ENCODE measurements at places on chromosomes 11 and 22.

- H3K27me3 ChIP-seq: no peaks in the 10 kb centered on the region
- H3K4me3 ChIP-seq: no peak overlapping the region
- no peaks in the 10 kb centered on the region for H3K4me1 ChIP-seq
- H3K27ac ChIP-seq: no peak overlapping the region
Measured at GRCh38 chr11:30392221-30392784, 69.4 kb downstream of the ARL14EP start.

DNA sequence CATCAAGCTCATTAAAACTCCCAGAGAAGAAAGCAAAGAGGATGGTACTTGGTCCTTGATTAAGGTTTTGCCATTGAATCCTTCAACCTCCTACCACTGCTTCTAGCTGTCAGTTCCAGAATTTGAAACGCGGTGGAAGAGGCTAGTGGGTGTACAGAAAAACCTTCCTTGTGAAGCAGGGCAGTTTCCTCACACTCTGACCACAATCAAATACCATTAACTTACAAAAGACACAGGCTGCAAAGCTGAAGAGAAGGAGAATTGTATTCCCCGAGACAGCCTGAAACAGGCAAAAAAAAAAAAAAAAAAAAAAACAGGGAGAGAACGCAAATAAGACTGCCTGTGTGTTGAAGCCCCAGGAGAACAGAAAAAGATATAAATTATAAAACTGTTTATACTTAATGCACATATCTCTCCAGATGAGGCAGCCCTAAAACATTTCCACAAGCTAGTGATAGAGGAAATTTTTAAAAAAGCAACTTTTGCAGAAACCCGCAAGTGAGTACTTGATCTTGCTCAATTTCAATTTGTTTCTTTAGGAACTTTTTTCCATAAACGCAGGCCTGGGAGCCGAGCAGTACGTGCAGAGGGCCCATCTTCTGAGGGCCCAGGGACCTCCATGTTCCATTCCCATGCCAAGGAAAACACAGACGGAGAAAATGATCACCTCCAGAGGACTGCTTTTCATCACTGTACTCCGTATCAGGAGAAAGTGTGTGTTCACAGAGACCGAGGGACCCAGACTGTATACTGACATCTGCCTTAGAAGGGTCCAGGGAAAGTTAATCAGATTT lies 218.7 kb upstream of the BLID start:
- H3K36me3 ChIP-seq: no peaks in the 10 kb centered on the region
- no peak for DNase-seq
- no peaks in the 10 kb centered on the region for H3K4me1 ChIP-seq
- H3K27ac ChIP-seq: no peak overlapping the region
- H3K4me3 ChIP-seq: no peak overlapping the region

DNA sequence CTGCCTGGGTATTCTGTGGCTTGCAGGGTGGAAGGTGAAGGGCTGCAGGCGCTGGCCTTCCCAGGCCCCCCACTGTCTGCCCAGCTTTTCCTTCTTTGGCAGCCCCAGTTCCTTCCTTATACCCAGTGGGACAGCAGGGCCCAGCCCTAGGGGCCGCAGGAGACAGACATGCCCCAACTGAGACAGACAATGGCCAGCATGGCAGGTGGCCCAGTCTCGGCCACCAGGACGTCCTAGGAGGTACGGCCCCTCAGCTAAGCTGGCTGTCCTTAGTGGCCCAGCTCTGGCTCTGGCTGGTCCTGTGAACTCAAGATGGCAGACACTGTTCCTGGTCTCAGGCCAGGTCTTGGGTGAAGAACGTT lies 35.9 kb downstream of the RTN4R start:
- no peaks in the 10 kb centered on the region for H3K27me3 ChIP-seq
- H3K27ac ChIP-seq: no peak overlapping the region
- DNase-seq: no peak
- no peak overlapping the region for H3K4me3 ChIP-seq

- H3K27ac ChIP-seq: no peak overlapping the region
- H3K27me3 ChIP-seq: no peaks in the 10 kb centered on the region
- peaks cover 2% of the 10 kb centered on the region for H3K4me1 ChIP-seq
- no peak overlapping the region for H3K4me3 ChIP-seq
- DNase-seq: no peak
Measured at GRCh38 chr11:119091966-119092879, 7.5 kb downstream of the HMBS start.

DNA sequence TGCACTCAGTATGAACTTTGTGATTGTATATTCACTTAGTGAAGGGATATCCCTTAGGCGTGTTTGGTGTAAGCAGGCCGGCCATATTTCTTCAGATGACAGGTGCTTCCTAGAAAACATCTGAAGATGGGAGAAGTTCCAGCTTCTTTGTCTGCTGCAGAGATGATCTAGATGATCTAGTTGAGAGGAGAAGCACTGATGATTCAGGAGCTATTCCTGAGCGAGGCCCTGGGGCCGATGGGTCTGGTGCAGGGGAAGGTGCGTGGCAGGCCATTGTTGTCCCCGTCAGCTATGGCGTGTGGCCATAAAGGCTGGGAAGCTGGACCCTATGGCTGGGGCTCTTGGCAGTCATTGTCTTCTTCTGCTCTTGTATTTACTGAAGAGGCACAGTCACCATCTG lies 14.0 kb downstream of the FAM118A start:
- peaks cover 16% of the 10 kb centered on the region for H3K36me3 ChIP-seq
- no peak overlapping the region for H3K27ac ChIP-seq
- H3K4me1 ChIP-seq: no peaks in the 10 kb centered on the region

GRCh38 chr11:111452146-111452545 lies 60.0 kb downstream of the BTG4 start:
- peaks cover 7% of the 10 kb centered on the region for H3K4me1 ChIP-seq
- H3K27me3 ChIP-seq: no peaks in the 10 kb centered on the region
- no peak for DNase-seq
- no peak overlapping the region for H3K4me3 ChIP-seq
- no peak overlapping the region for H3K27ac ChIP-seq

GRCh38 chr11:125242141-125242775 lies 77.7 kb downstream of the PKNOX2 start:
- peaks cover 3% of the 10 kb centered on the region for H3K4me1 ChIP-seq
- no peak overlapping the region for H3K4me3 ChIP-seq
- H3K27ac ChIP-seq: no peak overlapping the region
- no peak for DNase-seq

- H3K27me3 ChIP-seq: no peaks in the 10 kb centered on the region
- no peak overlapping the region for H3K27ac ChIP-seq
- no peak overlapping the region for H3K4me3 ChIP-seq
- no peak for DNase-seq
Measured at GRCh38 chr11:93559681-93560080, 16.5 kb upstream of the SMCO4 start.

DNA sequence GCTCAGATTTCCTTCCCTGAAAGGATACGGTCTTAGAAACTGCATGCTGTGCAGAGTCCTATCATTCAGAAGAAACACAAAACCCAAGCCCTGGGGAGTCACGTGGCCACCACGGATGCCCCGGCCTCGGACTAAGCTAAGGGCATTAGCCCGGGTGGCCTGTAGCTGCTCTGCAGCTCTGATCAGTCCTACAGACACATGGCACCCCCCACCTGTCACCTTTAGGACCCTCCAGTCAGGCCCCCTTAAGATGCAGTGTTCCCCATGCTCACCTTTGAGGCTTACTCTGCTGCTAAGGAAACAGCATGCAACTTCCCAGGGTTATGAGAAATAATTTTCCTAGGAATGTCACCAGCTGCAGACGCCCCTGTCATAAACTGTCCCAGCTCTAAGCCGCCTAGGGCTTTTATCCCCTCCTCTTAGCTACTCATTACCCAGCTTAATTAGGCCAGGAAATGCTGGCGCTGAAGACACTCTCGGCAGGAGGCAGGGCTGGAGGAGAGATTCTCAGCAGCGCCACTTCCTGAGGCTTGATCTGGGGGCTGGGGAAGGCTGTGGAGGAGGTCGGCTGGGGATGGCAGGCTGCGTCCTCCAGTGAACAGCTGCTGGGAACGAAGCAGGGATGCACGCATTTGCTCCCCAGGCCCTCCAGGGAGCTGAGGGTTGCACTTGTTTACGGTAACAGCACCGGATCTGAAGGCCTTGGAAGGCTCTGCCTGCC lies 47.2 kb upstream of the ADA2 start:
- H3K27ac ChIP-seq: peak overlapping the region; percentile 50
- no peaks in the 10 kb centered on the region for H3K36me3 ChIP-seq
- no peaks in the 10 kb centered on the region for H3K27me3 ChIP-seq
- H3K4me1 ChIP-seq: peaks cover 14% of the 10 kb centered on the region
- H3K4me3 ChIP-seq: no peak overlapping the region

GRCh38 chr11:102138670-102139069 lies 28.4 kb downstream of the YAP1 start:
- no peak for DNase-seq
- no peaks in the 10 kb centered on the region for H3K36me3 ChIP-seq
- H3K27ac ChIP-seq: no peak overlapping the region

GRCh38 chr11:71164621-71165020 lies 87.8 kb downstream of the SHANK2 start:
- DNase-seq: no peak
- H3K4me1 ChIP-seq: no peaks in the 10 kb centered on the region

GRCh38 chr11:40179541-40179940 lies 1279.9 kb downstream of the LRRC4C start:
- H3K4me3 ChIP-seq: no peak overlapping the region
- H3K36me3 ChIP-seq: no peaks in the 10 kb centered on the region
- no peaks in the 10 kb centered on the region for H3K4me1 ChIP-seq
- no peak for DNase-seq
- H3K27me3 ChIP-seq: no peaks in the 10 kb centered on the region

DNA sequence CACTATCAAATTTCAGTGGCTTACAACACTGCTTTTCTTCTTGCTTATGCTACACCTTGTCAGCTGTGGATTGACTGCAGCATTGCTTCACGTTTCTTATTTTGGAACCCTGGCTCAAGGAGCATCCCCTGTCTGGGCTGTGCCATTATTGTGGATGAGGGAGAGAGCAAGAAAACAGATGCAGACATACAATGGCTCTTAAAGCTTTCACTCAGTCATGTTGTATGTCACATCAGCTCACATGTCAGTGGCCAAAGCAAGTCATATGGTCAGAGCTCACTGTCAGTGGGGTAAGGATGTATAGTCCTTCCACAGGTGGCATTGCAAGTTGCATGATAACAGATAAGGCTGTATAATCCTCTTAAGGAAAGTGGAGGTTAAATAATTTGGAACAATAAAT lies 10.0 kb downstream of the ARHGEF12 start:
- no peaks in the 10 kb centered on the region for H3K27me3 ChIP-seq
- no peak overlapping the region for H3K4me3 ChIP-seq
- H3K4me1 ChIP-seq: no peaks in the 10 kb centered on the region
- no peak for DNase-seq
- H3K27ac ChIP-seq: no peak overlapping the region

DNA sequence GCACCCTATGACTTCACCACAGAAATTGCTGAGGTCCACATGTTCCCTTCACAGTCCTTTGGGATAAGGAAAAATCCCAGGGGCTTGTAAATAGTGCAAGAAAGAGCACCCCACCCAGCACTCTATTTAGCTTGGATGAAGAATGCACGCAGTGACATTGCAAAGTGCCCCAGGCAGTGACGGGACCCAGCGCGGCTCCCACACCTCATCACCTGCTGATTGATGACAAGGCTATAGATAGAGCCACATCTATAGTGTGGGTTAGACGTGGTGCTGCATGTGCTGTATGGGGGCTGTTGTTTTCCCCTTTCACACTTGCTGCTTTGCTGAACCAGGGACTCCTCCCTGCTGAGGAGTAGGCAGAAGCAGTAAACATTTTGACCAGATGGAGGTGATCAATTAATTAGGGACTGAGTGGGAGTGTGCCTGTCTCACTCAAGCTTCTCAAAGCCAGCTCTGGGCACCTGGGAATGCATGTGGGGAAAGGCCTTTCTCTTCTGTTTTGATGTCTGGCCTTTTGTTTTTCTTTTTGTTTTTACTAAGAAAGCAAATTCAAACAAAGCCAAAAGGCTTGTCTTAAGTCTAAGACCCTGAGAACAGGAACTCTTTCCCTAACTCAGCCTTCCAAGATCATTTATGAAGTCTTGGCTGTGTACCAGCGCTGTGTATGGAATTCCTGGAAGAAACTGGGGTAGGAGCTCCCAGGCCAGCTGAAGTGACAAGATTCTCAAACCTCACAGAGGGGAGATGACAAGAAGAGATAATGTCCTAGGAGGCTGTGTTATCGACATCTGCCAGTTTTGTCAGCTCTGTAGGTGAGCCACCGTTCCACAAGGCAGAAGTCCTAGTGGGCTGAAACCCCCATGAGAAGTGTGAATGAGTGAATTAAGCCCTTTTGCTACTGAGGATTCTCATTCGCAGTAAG lies 219.7 kb downstream of the BARX2 start:
- no peak overlapping the region for H3K4me3 ChIP-seq
- H3K27ac ChIP-seq: no peak overlapping the region
- H3K36me3 ChIP-seq: no peaks in the 10 kb centered on the region
- no peak for DNase-seq
- no peaks in the 10 kb centered on the region for H3K27me3 ChIP-seq

- DNase-seq: no peak
- no peaks in the 10 kb centered on the region for H3K36me3 ChIP-seq
- H3K27ac ChIP-seq: no peak overlapping the region
Measured at GRCh38 chr22:39717099-39717498, 146.5 kb downstream of the CACNA1I start.

GRCh38 chr11:27392278-27393114 lies 29.5 kb upstream of the CCDC34 start:
- H3K27ac ChIP-seq: no peak overlapping the region
- no peak for DNase-seq
- no peaks in the 10 kb centered on the region for H3K27me3 ChIP-seq

DNA sequence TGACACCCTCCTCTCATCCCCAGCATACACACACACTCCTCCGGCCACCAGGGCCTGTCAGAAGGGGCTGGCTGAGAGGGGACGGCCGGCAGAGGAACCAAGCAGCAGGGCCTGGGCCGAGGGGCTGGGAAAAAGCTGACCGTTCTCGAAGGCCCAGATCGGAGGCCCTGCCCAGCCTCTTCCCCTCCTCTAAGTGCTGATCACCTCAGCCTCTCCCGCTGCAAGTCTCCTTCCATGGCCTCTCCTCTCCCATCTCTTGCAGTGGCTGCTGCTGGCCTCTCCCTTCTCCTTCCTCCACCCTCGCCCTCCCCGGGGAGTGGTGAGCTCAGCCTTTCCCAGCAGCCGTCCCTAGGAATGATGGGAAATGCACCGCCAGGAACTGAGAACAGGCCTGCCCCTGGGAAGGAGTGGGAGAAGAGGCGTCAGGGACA lies 39.6 kb downstream of the ARRB1 start:
- H3K4me1 ChIP-seq: no peaks in the 10 kb centered on the region
- H3K4me3 ChIP-seq: no peak overlapping the region
- H3K27ac ChIP-seq: no peak overlapping the region
- no peak for DNase-seq
- H3K36me3 ChIP-seq: no peaks in the 10 kb centered on the region
- no peaks in the 10 kb centered on the region for H3K27me3 ChIP-seq

GRCh38 chr11:70756756-70757155 lies 358.4 kb downstream of the CTTN start:
- H3K4me1 ChIP-seq: peaks cover 2% of the 10 kb centered on the region
- no peak overlapping the region for H3K4me3 ChIP-seq
- no peaks in the 10 kb centered on the region for H3K36me3 ChIP-seq
- DNase-seq: no peak

Measured in iPS DF 6.9 (cell line).